Stimulated activated CD8-positive, alpha-beta memory T cell treated with anti-CD3 and anti-CD28 coated beads, Interleukin-7, amount 100 ng/mL, for 24 hours (primary cell): ENCODE measurements at places on chromosomes 7 and 10.

DNA sequence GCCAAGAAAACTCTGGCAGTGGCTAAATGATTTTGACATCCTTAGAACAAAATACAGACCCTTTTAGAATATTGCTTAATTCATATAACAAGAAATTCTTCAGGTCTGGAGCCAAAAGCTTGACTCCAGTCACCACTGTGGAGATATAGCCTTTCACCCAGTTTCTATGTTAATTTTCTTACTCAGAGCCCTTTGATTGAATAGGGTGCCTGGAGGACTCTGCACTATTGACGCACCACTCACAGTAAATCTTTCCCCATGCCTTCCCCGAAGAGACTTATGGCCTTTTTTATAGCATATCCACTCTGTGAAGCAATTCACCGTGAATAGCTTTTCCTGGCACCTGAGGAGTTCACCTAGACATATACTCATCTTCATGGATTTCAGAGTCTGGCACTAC is 613.8 kb downstream of the ZWINT start:
- no peak for DNase-seq

DNA sequence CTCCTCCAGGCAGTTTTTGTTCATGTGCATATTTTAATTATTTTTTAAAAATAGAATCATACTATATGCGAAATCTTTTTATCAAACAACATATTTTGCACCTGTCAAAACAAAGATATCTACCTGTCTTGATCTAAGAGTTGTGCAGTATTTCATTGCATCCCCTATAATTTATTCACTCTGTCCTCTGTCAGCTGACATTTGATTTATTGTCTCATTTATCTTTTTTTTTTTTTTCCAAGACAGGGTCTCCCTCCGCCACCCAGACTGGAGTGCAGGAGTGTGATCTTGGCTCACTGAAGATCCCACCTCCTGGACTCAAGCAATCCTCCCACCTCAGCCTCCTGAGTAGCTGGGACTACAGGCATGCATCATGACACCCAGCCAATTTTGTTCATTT is 49.0 kb downstream of the PRLHR start:
- DNase-seq = no peak

DNA sequence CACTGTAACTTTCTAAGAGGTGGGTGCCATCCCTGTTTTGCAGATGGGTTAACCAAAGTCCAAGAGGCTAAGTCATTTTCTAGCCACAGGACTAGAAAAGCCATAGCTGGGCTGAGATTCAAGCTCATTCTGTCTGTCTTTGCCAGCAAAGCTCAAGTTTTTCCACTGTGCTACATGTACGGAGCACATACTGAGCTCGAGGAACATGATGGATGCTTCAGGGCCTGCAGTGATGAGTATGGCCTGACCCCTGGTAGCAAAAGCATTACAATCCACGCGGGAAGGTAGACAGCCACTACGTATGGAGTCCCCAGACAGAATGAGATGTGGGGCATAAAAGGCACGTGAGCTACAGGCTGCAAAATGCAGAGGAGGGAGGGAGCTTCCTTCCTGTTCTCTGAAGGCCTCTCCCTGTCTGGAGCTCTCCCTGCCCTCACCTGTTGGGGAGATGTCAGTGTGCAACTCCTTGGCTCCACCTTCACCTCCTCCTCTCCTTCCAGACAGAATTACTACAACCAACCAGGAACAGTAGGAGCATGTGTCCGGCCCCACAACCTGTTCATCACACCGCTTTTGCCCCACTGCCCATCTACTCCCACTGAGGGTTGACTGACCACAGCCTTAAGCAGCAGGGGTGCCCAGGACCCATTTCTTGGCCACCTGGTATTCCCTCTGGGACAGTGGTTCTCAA is 16.4 kb downstream of the ITPRIP start:
- DNase-seq = no peak

- DNase-seq = no peak
Measured at GRCh38 chr10:133241501-133242205, 4.0 kb downstream of the VENTX start.

DNA sequence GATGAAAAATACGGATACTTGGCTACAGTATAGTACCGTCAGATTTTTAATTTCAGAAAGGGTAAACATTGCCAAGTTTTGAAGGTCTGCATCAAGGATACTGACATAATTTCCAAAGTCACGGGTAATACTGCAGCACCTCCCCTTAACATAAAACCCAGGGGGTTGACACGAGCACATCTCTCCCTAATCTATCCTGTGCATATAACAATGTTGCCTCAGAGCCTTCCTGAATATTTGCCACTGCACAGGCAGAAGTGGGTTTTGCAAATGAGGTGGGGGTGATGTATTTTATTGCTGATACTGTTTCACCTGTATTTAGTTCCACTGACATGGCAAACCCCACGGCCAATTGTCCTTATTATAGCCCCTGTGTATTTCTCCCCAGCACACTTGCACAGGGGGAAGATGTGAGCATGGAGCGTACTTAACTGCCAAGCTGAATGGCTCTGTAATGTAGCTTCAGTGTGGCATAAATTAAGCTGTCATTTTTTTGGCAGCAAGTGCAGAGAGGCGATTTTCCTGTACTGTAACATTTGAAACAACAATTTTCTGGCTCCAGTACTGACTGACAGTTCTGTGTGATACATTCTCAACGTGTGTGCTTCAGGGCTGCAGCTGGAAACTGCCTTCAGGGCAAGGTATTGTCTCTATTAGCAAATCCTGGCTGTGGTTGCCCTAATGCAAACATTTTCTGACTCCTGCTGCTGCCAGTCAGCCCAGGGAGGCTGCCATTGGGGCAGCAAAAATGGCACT is 299.6 kb upstream of the SP4 start:
- DNase-seq = no peak

GRCh38 chr7:31890766-31891165 is 179.4 kb downstream of the PDE1C start:
- DNase-seq = no peak

- DNase-seq = no peak
Measured at GRCh38 chr7:115267503-115267902, 345.6 kb downstream of the MDFIC start.

- DNase-seq = no peak
Measured at GRCh38 chr10:71755179-71755879, 18.0 kb downstream of the VSIR start.

- DNase-seq = no peak
Measured at GRCh38 chr7:135147899-135148721, at the start of gene TMEM140. TSS of gene TMEM140 (plus strand) at chr7:135148072. CDS start at chr7:135164442, 16,370 bp downstream.
